Upper lobe of left lung (tissue), 6 donors: ENCODE measurements at places on chromosomes 11 and 22.
A peak's percentile ranks its signal among the peaks of the same experiment; 100 is the strongest.

DNA sequence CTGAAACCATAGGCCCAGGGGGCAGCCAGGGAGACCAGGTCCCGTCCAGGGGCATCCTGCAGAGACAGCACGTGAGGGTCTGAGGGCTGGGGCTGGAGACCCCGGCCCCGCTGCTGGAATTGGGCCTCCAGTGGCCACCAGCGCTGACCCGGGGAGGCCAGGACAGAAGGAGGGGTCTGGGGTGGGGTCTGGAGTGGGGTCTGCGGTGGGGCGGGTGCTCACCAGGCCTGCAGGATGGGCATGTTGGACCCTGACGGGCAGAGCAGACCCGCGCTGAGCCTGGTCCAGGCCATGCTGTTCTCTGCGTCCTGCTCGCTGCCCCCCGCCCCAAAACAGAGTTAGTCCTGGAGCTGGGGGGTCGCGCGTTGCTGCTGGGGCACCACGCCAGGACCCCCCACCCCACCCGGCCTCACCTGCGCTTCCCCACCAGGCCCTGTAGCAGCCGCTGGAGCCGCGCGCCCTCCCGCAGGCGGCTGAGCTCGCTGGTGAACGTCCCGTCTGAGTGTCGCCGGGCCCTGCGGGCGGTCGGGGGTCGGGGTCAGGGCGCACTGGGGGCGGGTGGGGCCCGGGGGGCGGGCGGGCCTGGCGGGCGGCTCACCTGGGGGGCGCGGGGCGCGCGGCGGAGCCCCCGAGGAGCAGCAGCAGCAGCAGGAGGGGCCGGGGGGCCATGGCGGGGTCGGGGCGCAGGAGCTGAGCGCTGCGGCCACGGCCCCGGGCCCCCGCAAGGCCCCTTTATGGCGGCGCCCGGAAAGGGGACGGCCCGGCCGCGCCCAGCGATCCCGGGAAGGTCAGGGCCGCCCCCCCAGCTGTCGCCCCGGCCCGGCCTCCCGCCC, at the start of gene SCT:
TSS of gene SCT (minus strand) at position 707 of the 833 bp plus-strand sequence. CDS start at position 669, 38 bp downstream.
- peak; percentile 75 for DNase-seq

DNA sequence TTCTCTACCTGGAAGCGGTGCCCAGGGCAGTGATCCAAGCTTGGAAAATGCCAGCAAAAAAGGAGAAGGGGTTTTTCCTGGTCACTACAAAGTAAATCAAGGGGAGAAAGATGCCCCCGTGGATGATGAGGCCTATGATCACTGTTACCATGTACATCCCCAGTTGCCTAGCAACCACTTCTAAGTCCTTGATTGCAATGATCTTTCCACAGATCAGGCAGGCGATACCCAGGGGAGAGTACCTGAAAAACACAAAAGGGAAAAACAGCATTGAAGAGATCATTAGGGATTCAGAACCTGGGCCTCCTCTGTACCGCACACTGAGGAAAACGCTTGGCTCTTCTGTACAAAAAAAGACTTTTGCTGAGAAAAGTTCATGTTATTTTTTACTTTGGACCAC, 127.1 kb downstream of the SLC1A2 start:
- no peak for DNase-seq

DNA sequence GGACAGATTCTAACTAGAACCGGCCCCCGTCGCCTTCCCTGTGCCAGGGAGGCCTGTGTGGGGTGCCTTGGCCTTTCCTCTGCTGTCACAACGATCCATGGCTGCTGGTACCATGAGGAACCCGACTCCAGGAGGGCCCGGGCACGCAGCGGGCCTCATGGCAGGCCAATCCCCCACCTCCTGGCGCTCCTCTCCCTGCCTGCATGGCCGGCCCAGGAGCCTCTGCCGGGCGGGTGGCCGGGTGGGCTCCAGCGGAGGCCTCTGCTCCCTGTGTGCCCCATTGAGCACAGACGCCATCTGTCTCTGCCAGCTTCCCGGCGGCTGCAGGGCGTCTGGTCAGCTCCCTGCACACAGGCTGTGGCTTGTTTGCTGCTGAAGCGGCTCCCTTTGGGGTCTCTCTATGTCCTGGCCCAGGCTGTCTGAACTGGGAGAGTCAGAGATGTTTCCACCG, 86.5 kb downstream of the MYEOV start:
- no peak for DNase-seq

DNA sequence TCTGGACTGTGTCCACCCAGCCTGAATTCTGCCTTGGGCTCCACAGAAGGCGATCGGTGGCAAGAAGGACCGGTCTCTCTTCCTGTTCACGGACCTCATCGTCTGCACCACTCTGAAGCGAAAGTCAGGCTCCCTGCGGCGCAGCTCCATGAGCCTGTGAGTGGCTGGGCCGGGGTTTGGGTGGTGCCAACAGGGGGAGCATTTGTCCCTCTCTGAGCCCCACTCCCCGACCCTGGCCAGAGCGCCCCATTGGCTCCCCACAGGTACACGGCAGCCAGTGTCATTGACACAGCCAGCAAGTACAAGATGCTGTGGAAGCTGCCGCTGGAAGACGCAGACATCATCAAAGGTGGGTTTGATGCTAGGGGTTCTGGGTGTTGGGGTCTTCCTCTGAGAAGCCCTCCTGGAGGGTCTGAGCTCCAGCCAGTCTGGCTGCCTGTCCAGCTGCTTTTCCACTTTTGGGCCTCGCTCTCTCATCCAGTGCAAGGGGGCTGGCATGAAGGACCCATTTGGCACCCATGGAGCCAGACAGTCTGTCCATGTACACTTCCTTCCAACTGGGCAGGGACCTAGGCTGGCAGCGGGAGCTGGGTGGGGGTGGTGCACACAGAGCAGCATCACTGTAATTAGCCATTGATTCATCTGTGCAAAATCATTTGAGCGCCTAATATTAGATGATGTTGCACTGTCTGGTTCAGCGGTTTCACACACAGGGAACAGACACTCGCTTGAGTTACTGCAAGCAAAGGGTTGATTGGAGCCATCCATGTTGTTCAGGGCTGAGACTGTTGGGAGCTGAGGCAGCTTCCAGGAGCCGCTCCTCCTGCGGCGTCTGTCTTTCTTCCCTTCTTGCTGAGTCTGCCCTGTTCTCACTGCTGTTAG, 19.0 kb upstream of the RELT start:
- DNase-seq = no peak

GRCh38 chr22:48335442-48336139, 1492.1 kb downstream of the BRD1 start:
- DNase-seq = no peak

DNA sequence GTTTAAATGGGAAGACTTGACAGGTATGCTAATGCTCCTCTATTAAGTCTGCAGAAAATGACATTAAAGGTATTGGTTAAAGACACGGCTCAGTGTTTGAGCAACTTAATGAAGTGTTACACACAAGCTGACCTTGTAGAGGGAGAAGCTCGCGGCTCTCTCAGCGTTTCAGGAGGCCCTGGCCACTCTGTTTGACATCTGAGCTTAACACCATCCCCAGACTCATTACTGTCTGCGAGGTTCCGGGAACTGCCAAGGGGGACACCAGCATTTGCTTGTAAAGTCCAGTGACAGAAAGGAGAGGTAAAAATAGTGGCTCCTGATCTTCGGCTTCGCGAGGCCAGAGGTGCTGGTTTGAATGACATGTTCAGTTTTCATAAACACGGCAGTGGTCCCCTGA, 540.7 kb upstream of the CADM1 start:
- no peak for DNase-seq

DNA sequence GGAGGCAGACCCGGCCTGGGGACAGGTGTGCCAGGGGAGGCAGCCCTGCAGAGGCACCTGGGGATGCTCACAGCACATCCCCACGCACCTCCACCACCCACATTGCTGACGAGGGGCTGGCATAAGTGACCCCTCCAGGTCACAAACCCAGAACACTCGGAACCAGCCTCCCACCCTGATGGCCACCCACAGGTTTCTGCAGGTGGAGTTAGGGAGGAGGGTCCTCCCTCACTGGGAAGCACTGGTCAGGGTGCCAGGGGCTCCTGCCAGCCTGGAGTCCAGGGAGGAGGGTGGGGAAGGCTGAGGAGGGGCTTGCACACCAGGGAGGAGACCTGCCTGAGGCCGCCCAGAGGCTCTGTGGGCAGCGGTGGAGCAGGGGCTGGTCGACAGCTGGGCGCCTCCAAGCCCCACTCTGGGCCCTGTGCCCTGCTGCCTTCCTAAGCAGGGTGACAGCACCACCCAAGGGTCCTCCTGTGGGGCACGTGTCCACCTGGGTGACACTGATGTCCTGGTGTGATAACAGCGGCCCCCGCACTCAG, 51.0 kb upstream of the CARS1 start:
- peak; percentile 70 for DNase-seq

DNA sequence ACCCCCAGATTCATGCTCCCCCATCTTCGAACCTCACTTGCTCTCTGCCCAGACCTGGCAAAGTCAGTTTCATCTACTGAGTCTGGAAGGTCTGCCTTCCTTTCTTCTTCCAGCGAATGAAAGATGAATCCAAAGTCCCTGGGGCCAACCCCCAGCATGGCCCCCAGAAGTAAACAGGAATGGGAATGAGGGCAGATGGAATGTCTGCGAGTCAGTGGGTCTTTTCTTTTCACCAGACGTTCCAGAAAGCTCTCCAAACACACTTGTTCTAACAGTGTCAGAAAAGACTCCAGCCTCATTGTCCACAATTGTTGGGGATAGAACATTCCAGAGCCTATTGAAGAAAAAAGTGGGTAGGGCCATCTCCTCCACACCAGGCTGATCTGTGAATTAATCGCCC, 28.6 kb downstream of the RIBC2 start:
- DNase-seq = no peak

GRCh38 chr11:86765203-86765602, 35.1 kb upstream of the PRSS23 start:
- no peak for DNase-seq

- no peak for DNase-seq
Observed at GRCh38 chr11:128940603-128941002, 2.1 kb downstream of the TP53AIP1 start.

DNA sequence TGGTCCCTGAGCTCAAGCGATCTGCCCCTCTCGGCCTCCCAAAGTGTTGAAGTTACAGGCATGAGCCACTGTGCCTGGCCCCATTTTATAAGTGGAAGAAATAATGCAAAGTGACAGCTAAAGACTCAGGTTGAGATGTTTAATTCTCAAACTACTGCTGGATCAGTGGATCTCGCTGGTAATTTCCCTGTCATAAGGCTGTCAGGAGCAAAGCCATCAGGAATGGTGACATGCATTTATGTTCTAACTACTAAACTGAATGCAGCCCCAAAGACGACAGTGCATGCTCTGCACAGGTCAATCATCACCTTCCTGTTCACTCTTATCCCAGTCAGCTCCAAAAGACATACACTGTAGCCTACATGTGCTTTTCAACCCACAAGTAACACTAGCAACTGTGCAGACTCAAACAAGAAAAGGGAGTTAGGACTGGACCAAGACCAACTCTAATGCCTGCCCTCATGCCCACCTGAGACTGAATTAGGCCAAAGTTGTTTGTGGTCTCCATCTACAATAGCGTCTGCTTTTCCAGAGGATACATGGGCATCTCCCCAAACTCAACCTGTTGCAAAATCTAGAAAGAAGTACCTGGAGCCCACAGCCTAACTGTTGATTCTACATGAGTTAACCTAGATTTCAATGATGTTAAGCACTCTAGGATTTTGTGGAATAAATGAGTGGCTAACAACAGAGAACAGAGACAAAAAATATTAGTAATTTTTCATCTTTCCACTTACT, 14.8 kb downstream of the TMEM216 start:
- no peak for DNase-seq

DNA sequence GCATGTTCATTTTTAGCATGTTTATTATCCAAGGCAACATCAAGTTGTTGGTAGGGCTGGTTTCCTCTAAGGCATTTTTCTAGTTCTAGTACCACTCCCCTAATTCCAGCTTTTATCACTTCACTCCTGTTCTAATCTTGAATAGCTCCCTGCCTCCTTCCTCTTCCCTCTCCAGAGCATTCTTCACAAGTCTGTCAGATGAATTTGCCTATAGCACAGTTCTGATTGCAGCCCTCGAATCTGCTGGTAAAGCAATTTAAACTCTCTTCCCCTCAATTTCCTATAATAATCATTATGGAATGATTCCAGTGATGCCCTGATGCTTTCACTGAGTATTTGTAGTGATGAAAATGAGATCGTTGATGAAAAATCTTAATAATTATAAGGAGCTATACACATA, 43.3 kb downstream of the CLMP start:
- DNase-seq = no peak

- no peak for DNase-seq
Observed at GRCh38 chr11:9214765-9215164, 50.4 kb downstream of the DENND5A start.

DNA sequence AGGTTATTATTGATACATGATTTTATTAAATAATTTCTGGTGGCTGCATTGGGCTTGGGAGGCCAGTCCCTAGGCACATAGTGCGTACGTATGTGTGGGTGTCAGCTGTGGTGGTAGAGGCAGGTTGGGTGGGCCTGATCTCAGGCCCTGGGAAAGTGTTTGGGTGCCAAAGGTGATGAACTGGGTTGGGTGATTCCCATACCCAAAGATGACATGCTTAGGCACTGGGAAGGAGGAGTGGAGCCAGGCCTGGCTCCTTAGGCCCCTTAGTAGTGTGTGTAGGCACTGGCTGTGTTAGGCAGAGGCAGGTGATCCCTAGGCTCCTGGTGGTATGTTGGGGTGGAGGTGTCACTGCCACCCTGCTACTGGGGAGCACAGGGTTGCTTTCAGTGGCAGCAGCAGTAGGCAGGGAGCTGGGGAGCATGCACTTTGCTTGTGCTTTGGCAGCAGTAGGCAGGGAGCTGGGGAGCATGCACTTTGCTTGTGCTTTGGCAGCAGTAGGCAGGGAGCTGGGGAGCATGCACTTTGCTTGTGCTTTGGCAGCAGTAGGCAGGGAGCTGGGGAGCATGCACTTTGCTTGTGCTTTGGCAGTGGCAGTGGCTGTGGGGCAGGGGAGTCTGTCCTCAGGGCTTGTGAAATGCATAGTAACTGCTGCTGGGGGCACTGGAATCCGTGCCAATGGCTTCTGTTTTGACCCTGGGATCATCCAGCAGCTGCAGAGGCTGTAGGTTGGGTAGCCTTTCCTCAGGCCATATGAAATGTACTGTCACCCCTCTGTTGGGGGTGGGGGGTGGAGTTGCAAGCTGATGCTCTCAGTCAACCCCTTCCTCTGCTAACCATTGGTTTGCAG, 84.4 kb downstream of the RRM1 start:
- no peak for DNase-seq

- DNase-seq = no peak
Observed at GRCh38 chr11:35200811-35201341, 61.9 kb downstream of the CD44 start.

GRCh38 chr22:25143156-25144076, 56.2 kb upstream of the CRYBB3 start:
- DNase-seq = no peak
